ENCODE measurements at places on chromosomes 2 and 18.

DNA sequence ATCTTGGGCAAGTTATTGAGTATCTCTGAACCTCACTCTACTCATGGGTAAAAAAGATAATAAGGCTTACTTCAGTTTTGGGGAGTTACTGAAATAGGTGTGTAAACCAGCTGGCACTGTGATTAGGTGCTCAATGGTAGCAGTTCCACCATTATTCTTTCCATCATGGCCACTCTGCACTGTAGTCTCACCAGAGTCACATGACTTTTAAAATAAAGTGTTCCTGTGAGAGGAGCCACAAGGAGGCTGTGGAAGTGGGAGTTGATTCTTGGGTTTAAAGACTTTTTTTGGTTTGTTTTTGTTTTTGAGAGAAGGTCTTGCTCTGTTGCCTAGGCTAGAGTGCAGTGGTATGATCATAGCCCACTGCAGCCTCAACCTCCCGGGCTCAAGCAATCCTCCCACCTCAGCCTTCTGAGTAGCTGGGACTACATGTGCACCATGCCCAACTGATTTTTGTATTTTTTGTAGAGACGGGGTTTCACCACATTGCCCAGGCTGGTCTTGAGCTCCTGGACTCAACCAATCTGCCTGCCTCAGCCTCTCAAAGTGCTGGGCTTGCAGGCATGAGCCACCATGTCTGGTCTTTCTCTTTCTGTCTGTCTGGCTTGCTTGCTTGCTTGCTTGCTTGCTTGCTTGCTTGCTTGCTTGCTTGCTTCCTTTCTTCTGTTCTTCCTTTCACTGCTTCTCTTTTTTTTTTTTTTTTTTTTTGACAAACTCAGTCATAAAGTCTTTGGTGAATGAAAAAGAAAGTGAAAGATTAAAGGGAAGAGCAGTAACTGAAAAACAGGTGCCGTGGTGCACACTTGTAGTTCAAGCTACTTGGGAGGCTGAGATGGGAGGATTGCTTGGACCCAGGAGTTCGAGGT, 21.2 kb upstream of the ACVR1 start:
- DNase-seq, result no peak
- H3K4me3 ChIP-seq, result no peak overlapping the region
- H3K27ac ChIP-seq, result no peak overlapping the region
- no peaks in the 10 kb centered on the region for H3K36me3 ChIP-seq
- no peaks in the 10 kb centered on the region for H3K27me3 ChIP-seq

DNA sequence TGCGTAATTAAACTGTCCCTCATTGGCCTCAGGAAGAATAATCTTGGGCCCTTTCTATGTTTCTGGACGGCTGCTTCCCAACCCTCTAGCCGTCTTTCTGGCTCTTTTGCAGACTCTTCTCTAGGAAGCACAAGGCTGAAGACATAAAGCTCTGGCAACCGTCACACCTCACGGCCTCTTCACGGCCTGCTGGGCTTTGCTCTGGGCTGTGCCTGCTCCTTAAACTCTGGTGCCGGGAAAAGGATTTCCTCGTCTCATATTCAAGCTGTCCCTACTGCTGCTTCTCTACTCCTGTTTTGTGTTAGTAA, 36.0 kb upstream of the WIPF1 start:
- DNase-seq, result no peak
- H3K4me1 ChIP-seq, result no peaks in the 10 kb centered on the region
- no peak overlapping the region for H3K27ac ChIP-seq
- H3K27me3 ChIP-seq, result no peaks in the 10 kb centered on the region
- no peaks in the 10 kb centered on the region for H3K36me3 ChIP-seq
- no peak overlapping the region for H3K4me3 ChIP-seq

GRCh38 chr2:111897924-111898702, at the start of gene MERTK:
MERTK (plus strand) TSS chr2:111898607; CDS start chr2:111898736, 129 bp downstream.
- peak; percentile 44 for DNase-seq
- peaks cover 19% of the 10 kb centered on the region for H3K4me1 ChIP-seq
- peak within 1 kb of the TSS; percentile 74 for H3K4me3 ChIP-seq
- H3K27me3 ChIP-seq, result peaks cover 32% of the 10 kb centered on the region
- H3K27ac ChIP-seq, result no peak within 1 kb of the TSS

- no peak overlapping the region for H3K4me3 ChIP-seq
- no peaks in the 10 kb centered on the region for H3K4me1 ChIP-seq
- H3K27me3 ChIP-seq, result peaks cover 74% of the 10 kb centered on the region
- H3K36me3 ChIP-seq, result no peaks in the 10 kb centered on the region
Observed at GRCh38 chr2:25072606-25073005, 30.7 kb downstream of the EFR3B start.

GRCh38 chr18:59140302-59140885, 710 bp downstream of the SEC11C start:
- H3K36me3 ChIP-seq, result no peaks in the 10 kb centered on the region
- DNase-seq, result peak; percentile 33

GRCh38 chr2:152240559-152241231, 65.1 kb upstream of the STAM2 start:
- peaks cover 13% of the 10 kb centered on the region for H3K4me1 ChIP-seq
- H3K36me3 ChIP-seq, result no peaks in the 10 kb centered on the region
- H3K27me3 ChIP-seq, result no peaks in the 10 kb centered on the region
- peak; percentile 84 for DNase-seq

GRCh38 chr2:205706769-205707381, 24.6 kb downstream of the NRP2 start:
- H3K36me3 ChIP-seq, result peaks cover 6% of the 10 kb centered on the region
- no peak overlapping the region for H3K4me3 ChIP-seq
- H3K4me1 ChIP-seq, result peaks cover 23% of the 10 kb centered on the region

- H3K27me3 ChIP-seq, result no peaks in the 10 kb centered on the region
- peaks cover 6% of the 10 kb centered on the region for H3K4me1 ChIP-seq
- H3K27ac ChIP-seq, result no peak overlapping the region
- H3K36me3 ChIP-seq, result no peaks in the 10 kb centered on the region
- DNase-seq, result peak; percentile 72
- H3K4me3 ChIP-seq, result no peak overlapping the region
Observed at GRCh38 chr2:172722481-172722880, 13.2 kb upstream of the RAPGEF4 start.

- no peak overlapping the region for H3K27ac ChIP-seq
- no peaks in the 10 kb centered on the region for H3K27me3 ChIP-seq
- no peaks in the 10 kb centered on the region for H3K4me1 ChIP-seq
- H3K36me3 ChIP-seq, result no peaks in the 10 kb centered on the region
- DNase-seq, result no peak
Observed at GRCh38 chr2:230949966-230950873, 25.2 kb upstream of the GPR55 start.

DNA sequence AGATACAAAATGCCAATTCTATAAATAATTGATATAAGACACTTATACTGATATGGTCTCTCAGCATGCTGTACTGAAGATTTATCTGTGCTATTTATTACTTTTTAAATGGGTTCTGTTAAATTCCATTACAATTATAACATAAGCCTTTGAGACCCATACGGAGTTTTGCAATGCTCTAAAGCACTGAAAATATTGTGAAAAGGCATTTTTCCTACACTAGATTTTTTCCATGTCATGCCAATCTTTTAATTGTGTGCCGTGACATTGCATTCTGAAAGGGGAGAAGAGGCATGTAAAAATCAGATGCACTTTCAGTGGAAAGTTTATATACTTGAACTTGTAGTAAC, 46.5 kb downstream of the EFEMP1 start:
- no peak overlapping the region for H3K4me3 ChIP-seq
- H3K36me3 ChIP-seq, result peaks cover 48% of the 10 kb centered on the region
- H3K27ac ChIP-seq, result no peak overlapping the region

GRCh38 chr2:231360401-231360800, 35.1 kb upstream of the B3GNT7 start:
- H3K36me3 ChIP-seq, result peaks cover 5% of the 10 kb centered on the region
- no peak for DNase-seq
- no peak overlapping the region for H3K27ac ChIP-seq
- H3K4me1 ChIP-seq, result peaks cover 7% of the 10 kb centered on the region
- H3K4me3 ChIP-seq, result no peak overlapping the region
